ENCODE measurements at places on chromosomes 2 and 18. TPM values are rescaled to one million over a fixed set of nuclear protein-coding genes. Genes with fewer than 3 reads are reported as not detected.

The FBXO36 gene
- 1.3 TPM for total RNA-seq

The PUM2 gene
- total RNA-seq: 108 TPM

The MAB21L4 gene
- total RNA-seq: not detected

The LRRC30 gene
- total RNA-seq: not detected

The UPP2 gene
- not detected for total RNA-seq

The KCNS3 gene
- total RNA-seq: not detected

The MPPE1 gene
- 27.1 TPM for total RNA-seq

The C1QL2 gene
- not detected for total RNA-seq

The SERPINB4 gene
- total RNA-seq: not detected

- no peak for DNase-seq
- no peaks in the 10 kb centered on the region for H3K36me3 ChIP-seq
- no peak overlapping the region for H3K27ac ChIP-seq
- H3K4me1 ChIP-seq: peaks cover 6% of the 10 kb centered on the region
Measured at GRCh38 chr2:196590286-196590685, 49.2 kb upstream of the CCDC150 start.

- H3K36me3 ChIP-seq: peaks cover 40% of the 10 kb centered on the region
- H3K4me3 ChIP-seq: peak overlapping the region; percentile 96
- no peaks in the 10 kb centered on the region for H3K27me3 ChIP-seq
- peaks cover 43% of the 10 kb centered on the region for H3K4me1 ChIP-seq
Measured at GRCh38 chr2:32009516-32010256, 1.1 kb downstream of the MEMO1 start.

GRCh38 chr2:55309446-55309845 is 40.4 kb upstream of the MTIF2 start:
- no peak overlapping the region for H3K27ac ChIP-seq
- peaks cover 22% of the 10 kb centered on the region for H3K4me1 ChIP-seq
- H3K4me3 ChIP-seq: no peak overlapping the region
- no peak for DNase-seq
- peaks cover 3% of the 10 kb centered on the region for H3K36me3 ChIP-seq

- H3K4me1 ChIP-seq: peaks cover 20% of the 10 kb centered on the region
- DNase-seq: no peak
- no peak overlapping the region for H3K27ac ChIP-seq
Measured at GRCh38 chr2:28035163-28035690, 144.7 kb downstream of the BABAM2 start.

GRCh38 chr2:205701509-205701908 is 19.2 kb downstream of the NRP2 start:
- peaks cover 12% of the 10 kb centered on the region for H3K4me1 ChIP-seq
- DNase-seq: no peak
- no peak overlapping the region for H3K4me3 ChIP-seq
- no peak overlapping the region for H3K27ac ChIP-seq
- no peaks in the 10 kb centered on the region for H3K27me3 ChIP-seq

- no peaks in the 10 kb centered on the region for H3K27me3 ChIP-seq
- peak overlapping the region; percentile 40 for H3K27ac ChIP-seq
- no peak overlapping the region for H3K4me3 ChIP-seq
- DNase-seq: no peak
- peaks cover 56% of the 10 kb centered on the region for H3K4me1 ChIP-seq
- peaks cover 2% of the 10 kb centered on the region for H3K36me3 ChIP-seq
Measured at GRCh38 chr2:213122725-213123124, 28.7 kb downstream of the IKZF2 start.

DNA sequence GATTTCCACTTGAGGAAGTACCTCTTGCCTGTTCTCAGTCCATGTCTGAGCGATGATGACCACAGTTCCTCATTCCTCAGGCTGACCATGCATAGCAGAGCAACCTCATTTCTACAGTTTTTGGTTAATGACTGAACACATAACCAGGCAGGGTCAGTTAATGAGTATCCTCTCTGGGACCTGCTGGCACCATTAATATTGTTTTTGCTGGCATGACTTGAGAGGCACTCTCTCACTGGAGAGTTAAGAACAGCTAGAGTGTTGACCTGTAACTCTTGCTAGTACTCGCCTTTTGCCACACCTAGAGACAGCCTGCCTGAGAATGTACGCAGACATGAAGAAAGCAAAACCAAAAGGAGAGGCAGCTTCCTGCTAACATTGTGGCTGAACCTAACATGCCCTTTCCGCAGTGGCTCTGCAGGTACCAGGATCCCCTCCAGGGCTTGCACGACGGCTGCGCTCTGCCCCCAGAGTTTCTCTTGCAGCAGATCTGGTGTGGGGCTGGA is 23.9 kb downstream of the PECR start:
- H3K4me3 ChIP-seq: peak overlapping the region; percentile 74
- H3K27ac ChIP-seq: peak overlapping the region; percentile 91
- H3K27me3 ChIP-seq: no peaks in the 10 kb centered on the region

- H3K36me3 ChIP-seq: no peaks in the 10 kb centered on the region
- H3K27me3 ChIP-seq: peaks cover 67% of the 10 kb centered on the region
- no peak overlapping the region for H3K4me3 ChIP-seq
- no peak for DNase-seq
- no peak overlapping the region for H3K27ac ChIP-seq
- H3K4me1 ChIP-seq: peaks cover 15% of the 10 kb centered on the region
Measured at GRCh38 chr2:235504441-235505180, 10.8 kb downstream of the AGAP1 start.

DNA sequence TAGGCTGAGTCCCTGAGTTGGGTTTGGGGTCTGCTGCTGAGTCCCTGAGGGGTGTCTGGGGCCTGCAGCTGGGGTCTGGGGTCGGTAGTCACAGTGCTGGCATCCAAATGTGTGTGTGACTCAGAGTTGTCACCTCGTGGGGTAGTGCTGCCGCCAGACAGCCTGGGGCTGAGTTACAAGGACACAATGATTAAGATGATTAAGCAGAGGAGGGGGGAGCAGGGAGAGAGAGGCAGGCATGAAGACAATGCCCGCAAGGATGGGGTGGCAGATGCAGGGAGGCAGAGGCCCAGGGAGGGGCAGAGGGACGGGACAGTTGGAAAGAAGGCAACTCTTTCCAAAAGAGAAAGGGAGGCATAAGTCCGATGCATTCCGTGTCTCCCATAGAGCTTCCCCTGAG is 120.2 kb downstream of the CELF4 start:
- H3K27me3 ChIP-seq: no peaks in the 10 kb centered on the region
- no peak for DNase-seq
- no peaks in the 10 kb centered on the region for H3K36me3 ChIP-seq

GRCh38 chr2:145199827-145200706 is 680.1 kb upstream of the ZEB2 start:
- H3K27me3 ChIP-seq: peaks cover 3% of the 10 kb centered on the region
- no peak overlapping the region for H3K27ac ChIP-seq
- H3K4me1 ChIP-seq: no peaks in the 10 kb centered on the region
- no peaks in the 10 kb centered on the region for H3K36me3 ChIP-seq
- H3K4me3 ChIP-seq: no peak overlapping the region

DNA sequence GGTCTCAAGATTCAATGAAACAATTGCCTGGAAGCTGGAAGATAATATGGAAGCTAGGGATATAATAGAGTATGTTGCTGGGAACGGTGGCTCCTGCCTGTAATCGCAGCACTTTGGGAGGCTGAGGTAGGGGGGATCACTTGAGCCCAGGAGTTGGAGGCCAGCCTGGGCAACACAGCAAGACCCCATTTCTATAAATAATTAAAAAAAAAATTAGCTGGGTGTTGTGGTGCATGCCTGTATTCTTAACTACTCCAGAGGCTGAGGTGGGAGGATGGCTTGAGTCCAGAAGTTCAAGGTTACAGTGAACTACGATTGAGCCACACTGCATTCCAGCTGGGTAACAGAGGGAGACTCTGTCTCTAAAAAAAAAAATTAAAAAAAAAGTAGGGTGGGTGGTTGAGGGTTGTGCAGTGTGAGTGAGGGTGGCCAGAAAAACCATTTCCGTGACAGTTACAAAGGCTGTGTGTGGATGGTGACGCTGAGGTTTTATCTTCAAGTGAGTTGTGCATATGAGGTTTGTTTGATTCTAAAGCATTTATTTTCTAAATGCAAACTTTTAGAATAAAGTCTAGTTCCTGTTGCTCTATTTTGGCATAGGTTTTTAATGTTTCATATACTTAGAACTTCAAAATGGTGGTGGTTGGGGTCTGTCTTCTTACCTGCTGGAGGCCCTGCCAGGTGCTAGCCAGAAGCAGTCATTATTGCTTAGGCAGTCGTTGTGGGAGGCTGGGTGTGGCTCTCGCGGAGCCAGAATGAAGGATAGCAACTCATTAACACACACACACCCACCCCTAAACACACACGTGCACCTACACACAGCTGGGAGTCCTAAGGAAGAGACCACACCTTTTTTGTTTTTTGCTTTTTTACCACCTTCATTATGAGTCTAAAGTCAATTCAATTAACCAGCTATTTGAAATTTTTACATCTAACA is 4.7 kb upstream of the IL1R2 start:
- no peak overlapping the region for H3K27ac ChIP-seq
- H3K4me3 ChIP-seq: no peak overlapping the region
- H3K36me3 ChIP-seq: no peaks in the 10 kb centered on the region
- H3K4me1 ChIP-seq: peaks cover 22% of the 10 kb centered on the region
- H3K27me3 ChIP-seq: peaks cover 11% of the 10 kb centered on the region
- no peak for DNase-seq

DNA sequence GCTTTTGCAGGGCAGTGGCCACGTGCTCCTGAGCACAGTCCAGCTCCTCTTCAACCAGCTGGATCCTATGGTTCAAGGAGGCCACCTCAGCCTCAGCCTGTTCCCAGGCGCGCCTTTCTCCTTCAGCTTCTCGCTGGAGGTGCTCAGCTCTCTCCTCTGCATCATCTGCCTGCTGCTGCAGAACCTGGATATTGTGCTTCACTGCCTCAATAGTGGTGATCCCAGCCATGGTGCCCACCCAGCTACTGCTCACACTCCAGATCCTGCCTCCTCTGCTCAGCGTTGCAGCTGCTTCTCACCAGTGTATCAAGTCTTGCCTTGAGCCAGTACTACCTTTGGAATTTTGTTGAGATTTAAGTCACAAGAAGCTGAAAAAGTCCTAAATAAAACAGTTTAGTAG is 67.9 kb downstream of the ASXL2 start:
- H3K27me3 ChIP-seq: no peaks in the 10 kb centered on the region
- DNase-seq: no peak
- H3K36me3 ChIP-seq: peaks cover 24% of the 10 kb centered on the region
- H3K27ac ChIP-seq: no peak overlapping the region
- H3K4me3 ChIP-seq: no peak overlapping the region

GRCh38 chr18:54702686-54703085 is 111.6 kb downstream of the DYNAP start:
- H3K4me3 ChIP-seq: no peak overlapping the region
- no peak for DNase-seq
- no peak overlapping the region for H3K27ac ChIP-seq
- H3K4me1 ChIP-seq: no peaks in the 10 kb centered on the region
- no peaks in the 10 kb centered on the region for H3K36me3 ChIP-seq

GRCh38 chr2:234464291-234464645 is 32.6 kb downstream of the ARL4C start:
- no peaks in the 10 kb centered on the region for H3K36me3 ChIP-seq
- peak overlapping the region; percentile 90 for H3K27ac ChIP-seq
- DNase-seq: no peak
- H3K4me3 ChIP-seq: peak overlapping the region; percentile 65

DNA sequence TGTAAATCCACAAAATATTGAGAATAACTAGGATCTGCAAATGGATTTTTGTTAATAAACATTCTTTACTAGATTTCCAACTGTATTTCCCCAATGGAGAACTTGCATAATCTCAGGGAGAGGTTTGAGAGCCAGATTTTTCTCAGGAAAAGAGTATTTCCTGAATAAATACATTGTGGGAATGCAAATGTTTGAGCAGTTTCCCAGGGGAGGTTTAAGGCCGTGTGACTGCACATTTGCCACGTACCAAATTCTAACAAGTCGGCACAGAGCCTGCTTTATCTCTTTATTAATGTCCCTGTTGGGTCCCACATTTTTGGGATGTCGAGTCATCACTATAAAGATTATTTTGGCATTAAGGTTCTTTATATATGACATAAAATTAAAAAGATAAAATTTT is 27.0 kb downstream of the TFPI start:
- H3K27ac ChIP-seq: no peak overlapping the region
- no peak overlapping the region for H3K4me3 ChIP-seq
- H3K27me3 ChIP-seq: peaks cover 5% of the 10 kb centered on the region
- no peaks in the 10 kb centered on the region for H3K36me3 ChIP-seq

DNA sequence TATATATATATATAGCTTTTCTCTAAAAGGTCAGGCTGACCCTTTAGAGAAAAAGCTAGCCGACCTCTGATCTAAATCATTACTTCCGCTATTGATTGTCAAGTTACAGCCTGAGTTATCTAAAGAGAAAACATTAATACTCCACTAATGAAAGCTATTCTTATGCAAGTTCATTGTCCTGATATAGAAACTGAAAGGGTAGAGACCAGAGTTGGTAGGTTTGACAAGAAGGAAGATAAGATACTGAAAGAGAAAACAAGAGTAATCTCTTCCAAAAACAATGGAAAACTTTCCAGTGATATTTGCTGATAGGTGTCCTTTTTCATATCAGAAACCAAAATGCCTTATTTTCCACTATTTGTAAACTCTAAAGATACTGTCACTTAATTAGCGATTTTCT is 62.8 kb upstream of the SLC39A10 start:
- H3K4me1 ChIP-seq: peaks cover 13% of the 10 kb centered on the region
- no peak for DNase-seq
- peaks cover 4% of the 10 kb centered on the region for H3K36me3 ChIP-seq
- no peak overlapping the region for H3K4me3 ChIP-seq
- no peaks in the 10 kb centered on the region for H3K27me3 ChIP-seq
- no peak overlapping the region for H3K27ac ChIP-seq

DNA sequence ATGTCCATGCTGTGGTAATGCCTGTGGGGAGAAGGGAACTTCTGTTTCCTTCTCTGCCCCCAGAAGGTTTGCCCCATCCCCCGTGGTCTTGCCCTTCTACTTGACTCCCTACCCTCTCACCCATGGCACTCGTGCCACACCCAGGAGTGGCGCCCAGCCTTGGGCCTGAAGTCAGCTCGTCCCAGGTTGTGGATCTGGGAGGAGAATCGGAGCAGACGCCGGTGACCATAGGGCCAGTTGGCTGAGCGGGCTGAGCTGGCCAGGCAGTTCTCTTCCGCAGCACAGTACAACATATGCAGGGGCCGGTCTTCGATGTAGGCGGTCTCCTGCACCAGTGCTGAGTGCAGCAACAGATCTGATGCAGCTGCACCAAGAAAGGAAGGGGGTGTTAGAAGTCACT is 4.7 kb downstream of the HTRA2 start:
- H3K36me3 ChIP-seq: peaks cover 23% of the 10 kb centered on the region
- no peak overlapping the region for H3K4me3 ChIP-seq
- H3K4me1 ChIP-seq: peaks cover 26% of the 10 kb centered on the region

DNA sequence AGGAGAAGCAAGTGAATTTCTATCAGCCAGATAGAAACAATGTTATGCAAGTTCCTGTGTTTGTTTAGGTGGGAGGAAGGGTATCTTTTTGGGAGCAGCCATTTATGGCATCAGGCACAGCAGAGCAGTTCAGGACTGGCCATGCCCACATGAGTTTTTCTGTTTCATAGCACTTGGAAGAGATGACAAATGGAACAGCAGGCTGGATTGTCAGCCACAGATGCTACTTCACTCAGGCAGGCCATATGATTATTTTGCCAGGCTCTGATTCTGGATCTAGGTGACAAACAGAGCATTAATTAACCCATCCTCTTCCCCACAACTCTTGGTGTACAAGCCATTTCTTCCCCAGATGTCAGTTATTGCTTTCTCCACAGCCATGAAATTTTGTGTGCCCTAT is 63.8 kb downstream of the GALNT13 start:
- no peaks in the 10 kb centered on the region for H3K27me3 ChIP-seq
- H3K36me3 ChIP-seq: no peaks in the 10 kb centered on the region
- H3K27ac ChIP-seq: no peak overlapping the region
- H3K4me1 ChIP-seq: no peaks in the 10 kb centered on the region

- no peak overlapping the region for H3K4me3 ChIP-seq
- no peak for DNase-seq
- no peaks in the 10 kb centered on the region for H3K27me3 ChIP-seq
- no peaks in the 10 kb centered on the region for H3K4me1 ChIP-seq
- H3K27ac ChIP-seq: no peak overlapping the region
Measured at GRCh38 chr18:27887287-27887686, 289.6 kb downstream of the CDH2 start.

Measured in activated naive CD8-positive, alpha-beta T cell treated with anti-CD3 and anti-CD28 coated beads for 36 hours (primary cell).